Femur (tissue), 1 donor: ENCODE measurements at places on chromosomes 7 and 10.

- DNase-seq, result no peak
Measured at GRCh38 chr7:36726311-36726710, 2.0 kb upstream of the AOAH start.

DNA sequence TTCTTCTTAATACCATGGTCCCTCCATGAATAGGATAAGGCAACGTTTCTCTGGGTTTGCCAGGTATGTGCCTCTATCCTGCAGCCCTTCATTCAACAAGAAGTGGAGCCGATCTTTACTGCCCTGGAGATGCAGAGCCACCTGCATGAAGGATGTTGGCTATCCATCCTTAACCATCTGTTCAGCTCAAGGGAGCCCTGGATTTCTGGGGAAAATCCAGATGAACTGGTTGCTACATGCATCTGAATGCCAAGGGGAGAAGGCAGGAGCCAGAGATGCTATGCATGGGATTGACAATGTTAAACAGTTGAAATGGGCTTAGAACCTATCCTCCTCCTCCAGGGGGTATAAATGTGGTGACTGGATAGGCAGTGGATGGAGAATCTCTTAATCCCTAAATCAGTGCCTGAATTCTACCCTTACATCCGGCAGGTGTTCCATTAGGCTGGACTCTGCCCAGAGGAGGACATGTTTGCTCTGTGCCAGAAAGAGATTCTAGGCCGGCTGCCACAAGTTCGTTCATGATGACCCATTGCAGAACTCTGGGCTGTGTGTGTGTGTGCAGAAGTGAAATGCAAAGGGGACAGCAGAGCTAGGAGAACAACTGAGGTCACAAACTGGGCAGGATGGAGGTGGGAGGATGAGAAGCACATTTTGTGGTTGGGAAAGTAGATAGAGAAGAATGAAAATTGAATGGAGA lies 15.6 kb downstream of the CPED1 start:
- no peak for DNase-seq

GRCh38 chr10:111035542-111035941 lies 41.3 kb upstream of the ADRA2A start:
- DNase-seq, result no peak

DNA sequence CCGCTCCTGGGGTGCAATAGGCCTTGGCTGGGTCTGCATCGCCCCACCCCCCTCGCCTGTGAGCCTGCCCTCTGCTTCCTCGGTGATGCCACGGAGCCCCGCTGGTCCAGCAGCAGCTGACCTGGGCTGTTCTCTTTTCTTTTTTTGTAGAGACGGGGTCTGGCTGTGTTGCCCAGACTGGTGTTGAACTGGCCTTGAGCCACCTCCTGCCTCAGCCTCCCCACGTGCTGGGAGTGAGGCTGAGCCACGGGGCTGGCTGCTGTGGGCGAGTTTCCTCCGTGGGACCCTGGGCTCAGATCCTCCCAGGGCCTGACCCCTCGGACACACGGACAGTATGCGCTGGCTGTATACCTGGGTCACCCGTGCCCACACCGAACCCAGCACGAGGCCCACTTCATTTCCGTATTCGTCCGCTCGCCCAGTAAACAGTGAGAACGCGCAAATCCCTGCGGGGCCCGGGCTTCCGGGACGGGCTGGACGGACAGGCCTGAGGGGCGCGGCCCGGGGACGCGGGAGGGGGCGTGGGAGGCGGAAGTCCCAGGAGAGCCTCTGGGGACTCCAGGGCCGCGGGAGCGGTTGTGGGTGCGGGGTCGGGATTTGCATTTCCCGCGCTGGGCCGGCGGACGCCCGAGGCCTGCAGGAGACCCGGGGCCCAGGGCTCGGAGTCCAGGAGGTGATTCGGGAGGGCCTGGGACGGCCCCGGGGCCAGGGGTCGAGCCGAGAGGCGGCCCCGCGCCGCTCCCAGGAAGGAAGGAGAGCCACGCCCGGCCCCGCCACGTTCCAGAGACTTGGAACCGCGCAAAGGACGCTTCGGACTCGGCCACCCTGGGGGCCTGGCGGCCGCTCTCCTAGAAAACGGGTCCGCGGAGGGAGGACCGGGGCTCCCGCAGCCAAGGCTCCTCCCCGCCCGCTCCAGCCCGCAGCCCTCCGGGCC lies 57.7 kb upstream of the DNAJB6 start:
- DNase-seq, result peak; percentile 47

DNA sequence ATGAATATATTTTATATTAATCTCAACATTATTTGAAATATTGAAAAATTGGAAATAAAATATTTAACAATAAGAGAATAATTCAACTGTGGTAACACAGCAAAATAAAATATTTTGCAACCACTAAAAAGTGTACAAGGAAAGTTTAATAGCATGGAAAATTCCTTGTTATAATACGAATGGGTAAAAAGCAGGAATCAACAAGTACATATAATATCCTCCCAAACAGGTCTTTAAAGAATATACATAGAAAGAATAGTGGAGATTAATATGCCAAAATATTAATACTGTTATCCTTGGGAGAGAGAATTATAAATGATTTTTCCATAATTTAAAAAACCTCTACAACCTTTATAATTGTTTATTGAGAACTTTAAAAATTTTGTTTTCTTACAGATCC lies 1.0 kb downstream of the DNAJC12 start:
- DNase-seq, result no peak

GRCh38 chr10:12353399-12354242 lies 4.3 kb downstream of the CAMK1D start:
- DNase-seq, result no peak

GRCh38 chr7:120394595-120394994 lies 121.6 kb downstream of the KCND2 start:
- no peak for DNase-seq

GRCh38 chr10:22825841-22826240 lies 102.0 kb upstream of the ARMC3 start:
- DNase-seq, result no peak

- DNase-seq, result no peak
Measured at GRCh38 chr10:85902051-85902450, 464.5 kb downstream of the GRID1 start.

- no peak for DNase-seq
Measured at GRCh38 chr10:90642650-90643049, 215.2 kb downstream of the HTR7 start.

GRCh38 chr7:96415293-96415940 lies 93.5 kb upstream of the SLC25A13 start:
- no peak for DNase-seq

DNA sequence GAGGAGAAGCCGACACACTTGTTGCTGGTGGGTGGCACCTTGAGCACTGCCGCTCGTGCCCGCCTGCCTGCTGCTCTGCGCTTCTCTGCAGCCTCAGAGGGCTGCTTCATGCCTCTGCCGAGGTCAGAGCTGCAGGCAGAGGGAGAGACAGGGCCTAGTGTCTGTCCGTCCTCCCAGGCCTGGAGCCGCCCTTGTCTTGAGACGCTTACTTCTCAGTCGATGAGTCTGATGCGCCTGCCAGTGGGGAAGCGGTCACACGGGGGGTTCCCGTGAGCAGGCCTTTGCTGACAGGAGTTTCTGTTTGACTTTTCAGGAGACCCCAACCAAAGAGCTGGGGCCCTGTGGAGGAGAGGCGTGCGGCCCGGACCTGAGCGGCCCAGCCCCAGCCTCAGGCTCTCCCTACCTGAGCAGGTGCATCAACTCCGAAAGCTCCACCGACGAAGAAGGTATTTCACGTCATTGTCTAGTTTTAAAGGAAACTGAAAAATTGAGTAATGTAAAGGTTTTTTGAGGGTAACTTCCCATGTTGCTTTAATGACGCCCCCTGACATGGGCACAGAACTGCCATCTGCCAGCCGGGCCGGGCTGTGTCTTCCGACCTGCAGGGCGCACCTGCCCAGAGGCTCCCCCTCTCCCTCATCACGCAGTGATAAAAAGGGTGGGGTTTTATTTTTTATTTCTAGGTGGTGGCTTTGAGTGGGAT lies 7.8 kb upstream of the BHLHA15 start:
- DNase-seq, result no peak

DNA sequence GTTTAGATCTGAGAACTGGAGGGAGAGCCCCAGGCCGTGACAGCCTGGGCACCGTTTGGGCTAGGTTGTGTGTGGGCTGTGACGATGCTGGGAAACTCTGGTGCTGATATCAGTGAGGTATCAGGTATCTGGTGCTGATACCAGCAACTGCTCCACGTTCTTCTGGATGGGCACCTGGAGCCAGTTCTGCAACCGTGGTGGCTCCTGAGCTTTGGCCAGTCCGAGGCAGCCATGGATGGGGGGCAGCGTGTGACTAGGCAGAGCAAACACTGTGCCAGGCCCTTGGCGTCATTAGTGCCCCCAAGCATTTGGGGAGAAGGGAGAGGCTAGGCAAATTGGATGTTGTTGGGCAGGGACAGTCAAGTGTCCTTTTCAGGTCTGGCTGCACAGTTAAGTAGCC lies 57.9 kb downstream of the ZNF467 start:
- DNase-seq, result peak; percentile 21

GRCh38 chr10:16545116-16545736 lies 23.5 kb upstream of the C1QL3 start:
- DNase-seq, result no peak

DNA sequence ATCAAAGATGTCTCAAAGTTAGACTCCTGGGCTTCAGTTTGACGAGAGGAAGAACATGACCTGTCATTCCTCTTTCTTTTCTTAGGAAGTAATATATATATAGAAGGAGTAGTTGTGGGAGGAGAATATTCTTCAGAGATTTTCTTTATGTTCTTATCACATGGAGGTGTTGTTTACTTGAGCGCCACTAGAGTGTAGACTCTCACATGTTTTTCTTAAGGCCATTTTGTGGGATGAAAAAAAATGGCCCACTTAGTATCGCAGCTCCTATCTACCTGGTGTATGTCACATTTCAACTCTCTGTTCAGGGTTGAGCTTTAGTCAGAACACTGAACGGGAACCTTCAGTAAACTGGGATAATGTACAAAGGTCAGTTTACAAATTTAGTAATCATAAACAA lies 645.2 kb downstream of the PHTF2 start:
- no peak for DNase-seq

DNA sequence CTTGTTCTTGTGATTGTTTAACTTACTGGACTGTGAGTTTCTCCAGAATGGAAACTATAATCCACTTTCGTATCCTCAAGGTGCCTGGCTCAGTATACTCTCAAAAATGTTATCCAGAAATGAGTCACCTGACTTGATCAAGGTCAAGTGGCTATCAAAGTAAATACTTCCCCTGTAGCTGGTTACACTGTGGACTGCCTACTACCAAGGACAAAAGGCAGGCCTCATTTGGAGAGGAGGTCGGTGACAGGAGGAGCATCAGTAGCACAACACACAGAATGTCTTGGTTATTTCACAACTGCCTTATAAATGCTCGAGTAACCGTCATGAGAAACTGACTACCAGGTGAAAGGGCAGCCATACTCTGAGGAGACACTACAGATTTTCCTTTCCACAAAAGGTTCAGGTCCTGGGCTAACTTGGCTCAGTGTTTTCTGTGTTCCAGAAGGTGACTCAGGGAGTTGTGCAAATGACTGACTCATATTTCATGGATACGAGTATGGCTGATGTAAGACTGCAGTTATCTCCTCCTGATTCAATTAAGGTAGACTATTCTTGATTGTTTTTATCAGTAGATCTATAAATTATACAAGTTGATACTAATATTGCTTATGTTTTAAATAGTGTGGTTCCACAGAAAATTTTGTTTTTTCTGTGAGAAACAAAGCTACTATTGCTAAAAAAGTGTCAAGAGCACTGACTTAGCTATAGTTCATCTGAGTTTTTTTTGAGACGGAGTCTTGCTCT lies 4.2 kb upstream of the CCNY start:
- DNase-seq, result no peak

- no peak for DNase-seq
Measured at GRCh38 chr10:16562891-16563290, 41.2 kb upstream of the C1QL3 start.

- no peak for DNase-seq
Measured at GRCh38 chr10:87842776-87843497, 20.4 kb downstream of the KLLN start.

DNA sequence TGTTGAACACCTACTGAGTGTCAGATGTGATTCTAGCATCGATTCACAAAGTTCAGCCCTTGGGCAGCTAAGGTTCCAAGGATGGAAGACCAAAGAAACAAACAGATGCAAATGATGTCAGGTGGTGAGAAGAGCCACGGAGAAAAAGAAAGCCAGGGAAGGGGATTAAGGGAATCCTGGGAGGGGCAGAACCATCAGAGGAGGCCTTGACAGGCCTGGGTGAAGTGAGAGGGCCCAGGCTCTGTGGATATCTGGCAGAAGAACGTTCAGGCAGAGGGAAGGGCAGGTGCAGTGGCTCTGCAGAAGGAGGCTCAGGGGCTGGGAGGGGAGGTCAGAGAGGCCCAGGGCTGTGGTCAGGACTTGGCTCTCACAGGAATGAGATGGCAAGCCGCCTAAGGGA lies 90.4 kb downstream of the C10orf105 start:
- DNase-seq, result no peak

DNA sequence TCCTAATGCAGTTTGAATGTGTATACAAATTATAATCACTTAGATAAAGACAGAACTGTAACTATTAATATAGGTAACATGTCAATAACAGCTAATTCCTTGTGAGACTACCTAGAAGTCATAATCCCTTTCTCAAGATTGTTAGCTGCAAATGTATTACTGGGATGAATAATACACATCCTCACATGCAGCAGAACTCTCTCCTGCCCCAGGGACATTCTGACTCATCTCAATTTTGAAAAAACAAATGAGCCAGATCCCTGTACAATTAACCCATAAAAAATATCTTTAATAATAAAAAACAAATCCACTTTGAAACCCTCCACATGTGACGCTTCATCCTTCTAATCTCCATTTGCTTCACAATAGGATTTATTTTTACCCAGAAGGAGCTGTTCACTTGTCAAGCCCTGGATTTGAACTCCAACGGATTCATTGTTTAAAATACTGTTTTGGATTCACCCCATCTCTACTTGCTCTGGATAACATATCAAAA lies 428.4 kb upstream of the TEX47 start:
- no peak for DNase-seq

GRCh38 chr10:124325633-124325914 lies 93.1 kb downstream of the OAT start:
- DNase-seq, result no peak

GRCh38 chr10:31977440-31978155 lies 49.0 kb upstream of the ARHGAP12 start:
- DNase-seq, result no peak

- no peak for DNase-seq
Measured at GRCh38 chr7:101363196-101363733, 590 bp downstream of the COL26A1 start.

GRCh38 chr7:2459674-2460073 lies 16.5 kb downstream of the GRIFIN start:
- DNase-seq, result no peak

GRCh38 chr7:26598867-26599266 lies 265.5 kb downstream of the SKAP2 start:
- DNase-seq, result no peak

- DNase-seq, result no peak
Measured at GRCh38 chr7:97187067-97187466, 69.6 kb downstream of the SDHAF3 start.

- DNase-seq, result no peak
Measured at GRCh38 chr7:131108212-131108940, 219.3 kb upstream of the MKLN1 start.
